ENCODE measurements at places on chromosomes 3 and 15.

DNA sequence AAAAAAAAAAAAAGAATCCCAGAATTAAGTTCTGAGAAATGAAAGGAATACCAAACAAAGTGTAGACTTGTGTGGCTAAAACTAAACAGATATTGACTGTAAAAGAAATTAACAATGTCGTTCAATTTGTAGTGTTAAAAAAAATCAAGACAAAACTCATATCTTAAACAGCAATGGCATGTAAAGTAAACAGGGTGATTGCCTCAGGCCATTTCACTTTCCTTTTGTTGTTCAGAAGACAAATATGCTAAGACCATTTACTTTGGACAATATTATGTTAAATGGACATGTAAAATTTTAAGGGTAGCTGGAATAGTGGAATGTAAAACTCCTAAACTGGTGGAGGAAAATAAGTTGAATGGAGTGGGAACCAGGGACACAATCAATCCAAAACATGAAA is 139.1 kb downstream of the RTP4 start:
- DNase-seq, result no peak

- no peak for DNase-seq
Observed at GRCh38 chr3:112982710-112983109, 7.8 kb upstream of the CD200R1 start.

GRCh38 chr3:146350852-146351251 is 99.9 kb upstream of the PLSCR4 start:
- no peak for DNase-seq

DNA sequence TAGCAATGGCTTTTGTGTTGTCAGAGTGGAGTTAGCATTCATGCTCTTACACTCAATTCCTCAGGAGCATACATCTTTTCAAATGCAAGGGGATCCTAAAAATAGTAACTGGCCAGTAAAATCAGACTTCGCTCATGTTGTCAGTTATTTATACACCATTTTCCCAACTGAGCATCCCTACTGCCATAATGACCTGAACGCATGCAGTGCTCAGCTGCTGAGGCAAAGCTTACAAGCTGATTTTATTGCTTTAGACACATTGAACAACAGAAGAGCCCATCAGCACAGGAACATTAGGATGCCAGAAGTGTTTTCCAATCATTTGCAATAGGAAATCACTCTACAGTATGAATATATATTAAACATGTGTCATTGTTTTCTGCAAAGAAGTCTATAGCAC is 689.7 kb upstream of the BCHE start:
- no peak for DNase-seq

Data from cardiac fibroblast (primary cell).